Stimulated activated CD8-positive, alpha-beta memory T cell treated with anti-CD3 and anti-CD28 coated beads, Interleukin-4, amount 100 ng/mL, for 1 hour (primary cell): ENCODE measurements at places on chromosomes 1 and 21.
A peak's percentile ranks its signal among the peaks of the same experiment; 100 is the strongest.

DNA sequence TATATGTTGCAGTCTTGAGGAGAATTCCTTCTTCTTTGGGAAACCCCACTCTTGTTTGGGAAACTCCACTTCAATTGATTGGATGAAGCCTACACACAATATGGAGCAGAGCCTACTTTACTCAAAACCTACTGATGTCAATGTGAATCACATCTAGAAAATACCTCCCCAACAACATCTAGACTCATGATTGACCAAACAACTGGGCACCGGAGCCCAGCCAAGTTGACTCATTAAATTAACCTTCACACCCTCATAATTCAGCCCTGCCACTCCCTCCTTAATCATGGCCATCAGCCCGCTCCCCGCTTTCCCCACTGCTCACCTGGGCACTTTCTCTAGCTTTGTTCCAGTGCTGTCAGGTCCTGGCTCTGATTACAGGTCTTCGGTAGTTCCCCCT, 208.1 kb upstream of the MAP1LC3C start:
- no peak for DNase-seq

- no peak for DNase-seq
These were observed 529 bp upstream of the MARCKSL1 start for GRCh38 chr1:32336591-32336932.

- no peak for DNase-seq
These were observed 48.5 kb downstream of the MAP3K7CL start for GRCh38 chr21:29178926-29179325.

GRCh38 chr1:36034692-36035091, 49.2 kb upstream of the TEKT2 start:
- no peak for DNase-seq

GRCh38 chr1:173454966-173455524, 22.1 kb upstream of the PRDX6 start:
- DNase-seq, result no peak

- no peak for DNase-seq
These were observed 11.3 kb upstream of the ADORA1 start for GRCh38 chr1:203116091-203116820.

GRCh38 chr1:245216366-245217115, 61.8 kb downstream of the KIF26B start:
- DNase-seq, result no peak

DNA sequence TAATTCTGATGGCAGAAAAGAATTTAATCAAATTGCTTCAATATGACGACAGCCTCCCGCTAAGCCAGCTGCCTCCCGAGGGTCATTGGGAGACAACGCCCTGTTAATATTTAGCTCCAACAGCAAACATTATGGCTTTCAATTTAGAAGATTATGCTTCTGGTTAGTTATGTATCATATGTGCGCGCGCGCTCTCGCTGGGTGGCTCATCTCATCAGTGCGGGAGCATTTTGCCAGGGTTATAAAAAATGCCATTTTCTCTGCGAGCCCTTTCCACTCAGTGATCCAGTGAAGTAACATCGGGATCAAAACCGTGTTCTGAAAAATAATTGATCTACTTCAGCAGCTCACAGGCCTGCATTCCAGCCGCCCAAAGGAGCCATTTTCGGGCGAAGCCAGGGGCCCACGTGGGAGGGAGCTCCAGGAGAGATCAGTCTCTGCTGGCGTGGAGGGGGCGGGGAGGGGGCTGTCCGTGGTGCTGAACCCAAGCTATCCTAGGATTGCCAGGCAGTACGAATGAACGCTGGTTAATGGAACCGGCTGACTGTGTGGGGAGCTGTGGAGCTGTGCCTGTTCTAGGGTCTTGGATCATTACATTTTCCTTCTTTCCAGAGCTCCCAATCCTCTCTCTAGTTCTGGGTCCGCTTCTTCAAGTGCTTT, 219.1 kb upstream of the ZC3H12A start:
- no peak for DNase-seq

DNA sequence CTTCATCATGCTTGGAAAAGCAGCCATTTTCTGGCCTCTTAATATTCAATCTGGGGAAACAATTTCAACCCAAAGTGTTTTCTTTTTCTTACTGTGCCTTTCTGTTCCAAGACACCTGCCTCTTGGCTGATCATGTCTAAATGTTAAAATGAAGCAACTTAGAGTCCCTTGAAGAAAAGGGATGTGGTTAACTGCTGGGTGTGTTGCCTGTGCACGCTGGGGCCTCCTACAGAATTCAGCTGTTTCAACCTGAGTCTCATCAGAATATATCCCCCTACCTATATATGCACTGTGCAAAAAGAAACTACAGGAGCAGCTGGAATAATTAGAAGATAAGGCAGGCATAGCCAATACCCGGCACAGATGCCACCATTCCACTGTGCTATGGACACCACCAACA, 222.0 kb downstream of the OMA1 start:
- no peak for DNase-seq

- no peak for DNase-seq
These were observed 112.3 kb downstream of the PRRX1 start for GRCh38 chr1:170776252-170776651.

GRCh38 chr1:145751491-145752037, 32.3 kb downstream of the CD160 start:
- no peak for DNase-seq

- no peak for DNase-seq
These were observed 38.3 kb downstream of the IRF2BP2 start for GRCh38 chr1:234571702-234572101.

DNA sequence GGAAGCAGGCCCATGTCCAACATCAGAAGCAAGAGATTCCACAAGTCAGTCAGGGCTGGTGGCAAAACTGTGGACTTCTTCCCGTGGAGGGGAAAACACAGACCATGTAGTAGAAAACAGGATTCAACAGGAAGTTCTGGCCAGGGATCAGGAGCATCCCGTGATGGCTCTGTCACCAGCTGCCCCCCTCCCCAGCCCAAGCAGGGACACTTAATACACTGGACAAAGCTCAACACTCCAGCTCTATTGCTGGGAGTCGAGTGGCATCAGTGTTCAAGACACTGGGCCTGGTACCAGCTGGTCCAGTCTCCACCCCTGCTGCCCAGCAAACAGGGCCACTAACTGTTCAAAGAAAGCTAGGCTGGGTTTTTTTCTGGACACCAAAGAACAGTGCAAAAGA, 3.7 kb downstream of the SLC45A3 start:
- no peak for DNase-seq

GRCh38 chr1:21269461-21270085, 20.7 kb downstream of the ECE1 start:
- no peak for DNase-seq

DNA sequence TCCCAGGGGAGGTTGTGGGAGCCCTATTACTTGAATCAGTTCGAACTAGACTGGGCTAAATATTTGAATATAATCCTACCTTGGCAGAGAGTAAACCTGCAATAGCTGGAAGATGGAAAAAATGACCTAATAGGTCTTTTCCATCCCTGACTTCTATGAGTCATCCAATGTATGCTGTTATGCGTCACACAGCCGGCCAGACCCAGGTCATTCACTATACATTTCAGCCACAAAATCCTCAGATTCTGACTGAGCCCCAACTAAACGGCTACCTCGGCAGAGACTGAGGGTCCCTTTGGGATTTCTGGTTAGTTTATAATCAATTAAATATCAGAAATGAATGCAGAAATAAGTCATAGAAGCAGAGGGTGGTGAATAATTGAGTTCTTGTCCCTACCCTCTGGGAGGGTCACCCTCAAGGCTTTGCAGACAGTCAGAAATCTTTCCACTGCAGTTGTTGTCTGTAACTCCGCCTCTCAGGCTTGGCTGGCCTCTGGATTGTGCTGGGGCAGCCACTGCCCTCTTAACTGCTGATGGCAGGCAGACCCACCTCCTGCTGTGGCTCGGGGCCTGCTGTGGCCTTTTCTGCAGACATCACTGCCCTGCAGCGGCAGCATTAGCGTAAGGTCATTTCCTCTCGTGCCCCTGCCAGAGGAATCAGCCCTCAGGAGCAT, 240.5 kb downstream of the TGFB2 start:
- no peak for DNase-seq

DNA sequence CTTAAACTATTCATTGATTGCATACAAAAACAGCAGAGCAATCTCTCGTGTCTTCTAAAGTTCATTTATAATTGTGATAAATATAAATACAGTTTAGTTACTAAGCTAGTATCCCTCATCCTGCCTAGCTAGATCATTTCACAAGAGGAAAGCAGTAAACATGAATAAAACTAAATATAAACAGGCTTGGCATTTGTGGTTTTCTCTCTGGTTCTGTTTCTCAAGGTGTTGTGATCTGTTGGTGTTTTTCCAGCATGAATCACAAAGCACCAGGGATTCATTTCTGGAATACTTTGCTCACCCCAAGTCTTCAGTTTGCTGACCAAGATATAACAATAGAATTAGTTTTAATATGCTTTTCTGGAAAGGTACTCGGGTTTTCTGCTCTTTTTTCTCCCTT, 32.7 kb upstream of the GLIS1 start:
- DNase-seq, result no peak

- no peak for DNase-seq
These were observed 48.9 kb downstream of the PHC2 start for GRCh38 chr1:33381977-33382376.

- DNase-seq, result no peak
These were observed 18.9 kb downstream of the SHISAL2A start for GRCh38 chr1:52651904-52652303.

DNA sequence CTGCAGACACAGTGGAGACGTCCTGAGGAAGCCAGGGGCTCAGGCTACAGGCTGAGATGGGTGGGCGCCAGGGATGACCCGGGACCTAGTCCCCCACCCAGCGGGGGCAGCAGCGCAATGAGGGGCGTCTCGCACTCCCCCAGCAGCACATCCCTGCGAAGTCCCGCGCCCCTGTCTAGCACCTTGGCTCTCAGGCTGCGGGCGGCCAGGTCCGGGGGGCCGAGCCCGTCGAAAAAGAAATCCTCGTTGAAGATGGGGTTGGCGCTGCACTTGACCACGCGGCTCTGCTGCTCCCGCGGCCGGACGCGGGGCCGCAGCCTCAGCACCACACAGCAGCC, 1.8 kb downstream of the C2CD4D start:
- DNase-seq, result no peak

DNA sequence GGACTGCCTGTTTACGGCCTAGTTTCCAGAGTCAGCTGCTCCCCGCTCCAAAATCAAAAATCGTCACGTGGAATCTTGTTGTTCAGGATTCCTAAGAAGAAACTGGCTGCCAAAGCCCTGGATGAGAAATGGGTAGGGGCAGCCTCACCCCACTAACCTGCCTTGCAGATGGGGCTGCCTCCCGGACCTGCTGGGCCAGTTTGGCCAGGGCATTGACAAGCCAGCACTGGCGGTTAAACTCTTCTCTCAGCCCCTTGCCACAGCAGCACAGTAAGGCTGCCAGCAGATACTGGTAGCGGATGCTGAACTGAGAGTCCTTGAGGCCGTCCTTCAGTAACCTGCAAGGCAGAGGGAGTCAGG, 31.6 kb upstream of the PPP1R15B start:
- DNase-seq, result no peak

DNA sequence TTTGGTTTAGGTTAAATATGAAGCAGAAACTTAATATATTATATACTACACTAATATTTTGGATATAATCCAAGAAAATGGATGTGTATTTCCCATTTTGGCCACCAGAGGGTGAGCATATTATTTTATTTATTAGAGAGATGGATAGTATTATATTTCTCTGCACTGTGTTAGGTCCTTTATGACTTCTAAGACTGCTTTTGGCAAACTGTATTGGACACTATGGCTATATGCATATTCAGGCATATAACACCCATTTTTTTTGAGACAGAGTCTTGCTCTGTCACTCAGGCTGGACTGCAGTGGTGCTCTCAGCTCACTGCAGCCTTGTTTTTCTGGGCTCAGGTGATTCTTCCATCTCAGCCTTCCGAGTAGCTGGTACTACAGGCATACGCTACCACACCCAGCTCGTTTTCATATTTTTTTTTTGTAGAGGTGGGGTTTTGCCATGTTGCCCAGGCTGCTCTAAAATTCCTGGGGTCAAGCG, 17.8 kb upstream of the PGM1 start:
- no peak for DNase-seq

DNA sequence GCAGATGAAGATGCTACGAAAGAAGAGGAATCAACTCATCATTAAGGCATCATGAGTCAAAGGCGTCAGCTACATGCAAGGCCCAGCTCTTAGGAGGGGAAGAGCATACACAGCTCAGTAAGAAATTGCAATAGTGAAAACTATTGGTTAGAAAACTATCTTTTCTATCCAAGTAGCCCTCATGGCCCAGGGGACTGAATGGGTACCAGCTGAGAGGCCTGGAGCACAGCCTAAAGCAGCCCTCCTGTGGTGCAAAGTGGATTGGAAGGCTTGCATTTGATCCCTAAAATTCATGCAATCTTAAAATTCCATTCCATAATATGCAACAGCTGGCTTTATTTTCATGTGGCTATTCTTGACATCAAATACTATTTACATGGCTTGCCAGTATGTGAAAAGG, 251.8 kb upstream of the USP24 start:
- DNase-seq, result no peak

GRCh38 chr1:33633019-33633801, 160.8 kb downstream of the ZSCAN20 start:
- peak; percentile 49 for DNase-seq

DNA sequence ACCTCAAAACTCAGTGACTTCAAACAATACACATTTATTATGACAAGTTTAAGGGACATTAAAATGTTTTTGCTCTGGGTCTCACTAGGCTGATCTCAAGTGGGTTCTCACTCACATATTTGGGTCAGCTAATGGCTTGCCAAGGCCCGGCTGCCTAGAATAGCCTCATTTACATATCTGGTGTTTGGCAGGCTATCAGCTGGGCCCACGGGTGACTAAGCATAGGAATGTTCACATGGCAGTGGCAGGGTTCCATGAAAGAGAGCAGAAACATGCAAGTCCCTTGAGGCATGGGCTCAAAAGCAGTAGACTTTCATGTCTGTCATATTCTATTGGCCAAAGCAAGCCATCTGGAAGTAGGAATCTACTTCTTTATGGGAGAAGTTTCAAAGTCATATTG, 492.6 kb downstream of the KCNT2 start:
- no peak for DNase-seq

DNA sequence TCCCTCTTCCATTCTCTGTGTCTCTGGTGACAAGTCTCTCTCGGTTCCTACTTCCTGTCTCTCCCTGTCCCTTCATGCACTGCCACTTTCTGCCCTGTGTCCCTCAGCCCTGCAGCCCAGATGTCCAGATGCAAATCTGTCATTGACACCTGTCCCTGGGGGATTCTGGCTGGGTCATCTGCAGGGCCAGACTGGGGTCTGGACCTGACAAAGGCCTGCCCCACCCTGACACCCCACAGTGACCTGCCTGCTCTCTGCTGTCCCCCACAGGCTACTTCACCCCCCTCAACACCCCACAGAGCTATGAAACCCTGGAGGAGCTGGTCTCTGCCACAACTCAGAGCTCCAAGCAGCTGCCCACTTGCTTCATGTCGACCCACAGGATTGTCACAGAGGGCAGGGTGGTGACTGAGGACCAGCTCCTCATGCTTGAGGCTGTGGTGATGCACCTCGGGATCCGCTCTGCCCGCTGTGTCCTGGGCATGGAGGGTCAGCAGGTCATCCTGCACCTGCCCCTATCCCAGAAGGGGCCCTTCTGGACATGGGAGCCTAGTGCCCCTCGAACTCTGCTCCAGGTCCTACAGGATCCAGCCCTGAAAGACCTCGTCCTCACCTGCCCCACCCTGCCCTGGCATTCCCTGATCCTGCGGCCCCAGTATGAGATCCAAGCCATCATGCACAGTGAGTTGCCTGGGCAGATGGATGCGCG, 7.2 kb downstream of the THEMIS2 start:
- no peak for DNase-seq

- no peak for DNase-seq
These were observed 39.0 kb upstream of the DENND1B start for GRCh38 chr1:197814306-197814705.
